ENCODE measurements at places on chromosomes 7 and 10.
A peak's percentile ranks its signal among the peaks of the same experiment; 100 is the strongest.

GRCh38 chr7:77498659-77499379 is 38.3 kb upstream of the PTPN12 start:
- DNase-seq, result no peak

GRCh38 chr7:112056409-112056808 is 149.8 kb downstream of the DOCK4 start:
- no peak for DNase-seq

GRCh38 chr7:95904099-95904498 is 131.7 kb downstream of the DYNC1I1 start:
- no peak for DNase-seq

GRCh38 chr7:105354383-105354782 is 34.3 kb downstream of the SRPK2 start:
- no peak for DNase-seq

DNA sequence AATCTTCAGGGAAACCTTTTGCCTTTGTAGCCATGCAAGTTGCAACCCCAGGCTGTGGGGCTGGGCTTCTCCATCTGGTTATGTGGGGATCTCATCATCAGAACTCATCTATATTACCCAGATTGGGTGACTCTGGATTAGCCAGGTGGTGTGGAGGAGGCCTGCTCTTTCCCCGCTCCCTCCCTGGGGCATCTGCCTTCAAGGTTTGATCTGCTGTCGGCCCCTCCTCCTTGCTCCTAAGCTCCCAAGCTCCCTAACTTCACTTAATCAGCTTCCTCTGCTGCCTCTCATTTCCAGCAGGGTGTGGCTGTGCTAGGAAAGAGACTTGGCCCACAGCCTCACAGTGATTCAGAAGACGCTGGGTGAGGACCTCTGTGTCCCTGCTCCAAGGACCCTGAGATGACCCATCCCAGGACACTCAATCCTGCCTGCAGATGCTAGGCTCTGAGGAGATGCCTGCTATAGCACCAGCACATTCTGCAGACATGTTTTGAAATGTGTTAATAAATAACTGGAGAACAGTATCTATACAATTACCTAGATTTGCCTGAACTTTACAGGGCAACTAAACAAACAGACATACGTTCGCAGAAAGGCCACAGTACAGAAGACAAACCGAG is 392.1 kb upstream of the PODXL start:
- DNase-seq, result peak; percentile 64

DNA sequence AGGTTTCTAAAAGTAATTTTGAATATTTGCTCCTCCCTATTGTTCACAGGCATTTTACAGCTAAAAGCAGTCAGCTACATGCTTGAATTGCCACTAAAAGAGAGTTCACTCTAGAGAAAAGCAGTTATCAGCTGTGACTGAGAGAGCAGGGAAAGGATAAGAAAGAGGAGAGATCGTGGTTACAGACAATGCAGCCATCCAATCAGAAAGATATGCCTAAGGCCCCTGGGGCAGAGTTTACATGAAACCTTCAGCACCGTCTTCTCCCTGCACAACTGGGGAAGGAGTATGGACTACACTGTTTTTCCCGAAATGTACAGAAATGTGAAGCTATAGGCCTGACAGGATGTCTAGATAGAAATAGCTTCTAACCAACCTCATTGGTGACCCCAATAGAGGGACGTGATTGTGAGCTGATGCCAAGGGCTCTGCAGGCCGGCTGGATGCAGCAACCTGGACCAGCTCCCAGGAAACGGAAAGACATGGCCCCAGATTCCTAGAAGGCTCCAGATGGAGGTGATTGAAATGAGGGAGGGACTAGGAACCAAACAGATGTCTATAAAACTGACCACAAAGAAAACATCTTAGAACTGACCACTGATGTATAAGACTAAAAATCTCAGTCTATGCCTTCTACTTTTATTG is 3.2 kb upstream of the VSTM4 start:
- DNase-seq, result no peak

DNA sequence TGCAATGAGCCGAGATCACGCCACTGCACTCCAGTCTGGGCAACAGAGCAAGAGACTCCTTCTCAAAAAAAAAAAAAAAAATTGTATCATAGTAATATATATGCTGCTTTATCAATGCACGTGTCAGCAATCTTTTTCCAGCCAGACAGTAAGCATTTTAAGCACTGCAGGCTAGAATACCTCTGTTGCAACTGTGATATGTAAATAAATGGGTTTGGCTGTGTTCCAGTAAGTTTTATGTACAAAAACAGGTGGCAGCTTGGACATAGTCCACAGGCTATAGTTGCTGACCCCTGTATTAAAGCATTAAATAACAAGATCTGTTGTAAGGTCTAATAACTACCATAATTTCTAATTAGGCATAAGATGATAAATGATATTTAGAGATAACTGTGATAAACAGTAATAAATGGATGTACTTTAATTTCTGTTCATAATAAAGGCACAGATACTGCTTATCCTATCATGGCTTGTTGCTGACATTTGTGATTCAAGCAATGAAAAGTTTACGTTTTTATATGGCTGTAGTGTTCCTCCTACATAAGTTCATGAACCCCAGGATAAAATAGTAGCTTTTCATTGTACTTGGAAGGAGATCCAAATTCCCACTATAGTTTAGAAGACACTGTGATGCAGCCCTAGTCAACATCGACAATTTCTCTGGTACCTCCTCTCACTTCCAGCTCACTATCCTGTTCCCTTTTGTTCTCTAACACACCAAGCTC is 161.4 kb downstream of the ELMO1 start:
- DNase-seq, result no peak

DNA sequence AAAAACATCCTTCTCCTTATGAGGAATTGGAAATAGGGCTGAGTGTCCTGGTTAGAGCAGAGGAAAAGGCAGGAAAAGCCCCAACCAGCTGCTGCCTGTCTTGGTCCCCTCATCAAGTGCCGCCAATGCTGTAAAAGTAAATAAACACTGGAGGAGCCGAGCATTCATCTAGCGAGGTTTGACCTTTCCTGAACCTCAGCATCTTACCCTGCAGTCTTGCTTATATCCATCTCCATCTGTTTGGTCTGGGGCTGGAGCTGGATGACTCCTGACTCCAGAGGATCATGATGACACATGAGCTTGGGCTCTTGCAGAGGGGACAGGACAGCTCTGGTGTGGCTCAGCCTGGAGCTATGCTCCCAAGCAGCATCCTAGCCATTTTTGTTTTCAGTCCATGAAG is 501.1 kb downstream of the TNS3 start:
- DNase-seq, result no peak

DNA sequence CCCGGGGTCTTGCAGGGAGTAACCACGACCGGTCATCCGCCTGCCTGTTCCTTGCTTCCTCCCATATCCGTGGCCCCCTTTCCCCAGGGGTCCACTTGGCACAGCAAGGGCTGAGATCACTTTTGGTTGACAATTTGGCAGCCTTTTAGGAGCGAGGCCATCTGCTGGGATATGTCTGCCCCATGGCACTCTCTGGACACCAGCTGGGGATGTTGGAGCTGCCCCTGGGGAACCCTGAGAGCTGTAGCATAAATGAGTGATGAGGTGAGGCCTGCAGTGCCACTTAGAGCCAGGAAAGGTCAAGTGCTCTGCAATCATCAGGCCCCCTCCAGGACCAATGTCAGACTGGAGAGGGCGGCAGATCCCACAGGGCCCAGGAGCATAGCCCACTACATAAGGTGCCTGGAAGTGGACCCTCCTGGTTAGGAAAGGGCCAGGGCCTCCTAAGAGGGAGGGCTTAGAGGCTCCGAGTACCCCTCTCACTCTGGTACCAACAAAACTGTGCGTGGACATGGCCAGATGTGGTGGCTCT is 92.1 kb downstream of the HIP1 start:
- DNase-seq, result no peak

GRCh38 chr7:102220960-102221800 is 65.5 kb upstream of the SH2B2 start:
- DNase-seq, result no peak

- DNase-seq, result no peak
Observed at GRCh38 chr10:112953174-112954159, 3.4 kb downstream of the TCF7L2 start.

- DNase-seq, result no peak
Observed at GRCh38 chr7:130386876-130387275, 6.6 kb downstream of the CPA1 start.

DNA sequence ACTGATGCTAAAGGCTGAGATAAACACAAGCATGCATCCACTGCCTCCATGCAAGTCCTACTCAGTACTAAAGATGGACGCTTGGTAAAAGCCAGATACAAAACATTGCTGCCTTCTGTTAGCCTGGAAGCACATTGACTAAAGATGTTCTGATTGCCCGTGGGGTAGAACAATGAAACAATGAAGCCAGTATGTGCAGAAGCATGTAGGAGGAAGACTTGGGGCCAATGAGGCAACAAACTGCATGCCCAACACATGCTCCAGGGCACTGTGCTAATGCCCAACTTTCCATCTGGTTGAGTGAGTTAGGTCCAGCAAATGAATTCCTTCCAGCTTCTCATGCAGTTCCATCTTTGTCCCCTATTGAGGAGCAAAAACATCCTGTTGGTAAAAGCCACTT is 1245.5 kb downstream of the GATA3 start:
- no peak for DNase-seq

GRCh38 chr10:102626026-102626685 is 18.1 kb upstream of the TRIM8 start:
- DNase-seq, result no peak

GRCh38 chr10:88457660-88458059 is 125.5 kb downstream of the RNLS start:
- DNase-seq, result no peak

DNA sequence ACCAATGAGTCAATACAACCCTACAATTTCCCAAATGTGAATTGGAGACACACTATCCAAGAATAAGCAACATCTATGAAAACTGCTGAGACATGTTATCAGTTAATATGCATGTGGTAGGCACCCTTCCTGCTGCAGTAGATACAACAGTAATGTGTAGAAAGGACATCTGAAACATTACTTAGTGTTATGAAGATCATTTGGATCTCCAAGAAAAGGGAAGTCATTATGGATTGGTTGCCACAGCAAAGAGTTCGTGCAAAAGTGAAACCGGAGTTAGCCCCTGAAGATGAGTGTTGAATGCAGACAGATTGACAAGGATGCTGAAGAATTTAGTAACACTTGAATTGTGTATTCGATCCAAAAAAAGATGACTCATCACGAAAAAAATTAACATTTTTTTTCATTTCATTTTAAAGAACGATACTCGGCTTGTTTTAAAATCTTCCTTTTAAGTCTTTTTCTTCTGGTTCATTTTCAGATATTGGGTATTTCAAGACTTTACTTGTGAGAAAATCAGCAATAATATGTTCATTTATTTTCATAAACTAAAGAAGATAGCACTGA is 322.4 kb upstream of the KLF6 start:
- DNase-seq, result no peak

DNA sequence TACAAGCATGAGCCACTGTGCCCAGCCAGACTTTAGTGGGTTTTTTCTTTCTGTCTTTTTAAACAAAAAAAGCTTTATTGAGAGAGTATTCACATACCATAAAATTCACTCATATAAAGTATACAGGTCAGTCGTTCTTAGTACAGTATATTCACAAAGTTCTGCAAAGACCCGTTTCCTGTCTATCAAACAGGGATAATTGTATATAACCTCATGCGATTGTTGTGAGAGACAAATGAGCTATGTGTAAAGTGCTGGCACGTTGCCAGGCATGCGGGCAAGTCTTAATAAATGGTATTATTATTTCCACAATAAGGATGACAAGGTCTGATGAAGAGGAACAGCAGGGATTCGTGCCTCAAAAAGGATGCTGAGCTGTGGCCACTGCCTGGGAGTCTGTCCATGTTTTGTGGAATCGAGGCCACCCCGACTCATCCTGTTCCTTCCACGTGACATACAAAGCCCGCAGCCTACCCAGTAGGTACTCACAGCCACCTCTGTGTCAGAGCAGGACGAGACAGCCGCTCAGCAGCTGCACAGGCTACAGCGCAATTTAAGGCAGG is 51.6 kb downstream of the SMKR1 start:
- peak; percentile 69 for DNase-seq

- DNase-seq, result no peak
Observed at GRCh38 chr10:20885678-20886077, 11.4 kb downstream of the NEBL start.

GRCh38 chr10:126022841-126023240 is 126.5 kb downstream of the FANK1 start:
- DNase-seq, result no peak

- no peak for DNase-seq
Observed at GRCh38 chr10:124294811-124295770, 123.6 kb downstream of the OAT start.

GRCh38 chr10:28947171-28947570 is 269.9 kb downstream of the BAMBI start:
- no peak for DNase-seq

DNA sequence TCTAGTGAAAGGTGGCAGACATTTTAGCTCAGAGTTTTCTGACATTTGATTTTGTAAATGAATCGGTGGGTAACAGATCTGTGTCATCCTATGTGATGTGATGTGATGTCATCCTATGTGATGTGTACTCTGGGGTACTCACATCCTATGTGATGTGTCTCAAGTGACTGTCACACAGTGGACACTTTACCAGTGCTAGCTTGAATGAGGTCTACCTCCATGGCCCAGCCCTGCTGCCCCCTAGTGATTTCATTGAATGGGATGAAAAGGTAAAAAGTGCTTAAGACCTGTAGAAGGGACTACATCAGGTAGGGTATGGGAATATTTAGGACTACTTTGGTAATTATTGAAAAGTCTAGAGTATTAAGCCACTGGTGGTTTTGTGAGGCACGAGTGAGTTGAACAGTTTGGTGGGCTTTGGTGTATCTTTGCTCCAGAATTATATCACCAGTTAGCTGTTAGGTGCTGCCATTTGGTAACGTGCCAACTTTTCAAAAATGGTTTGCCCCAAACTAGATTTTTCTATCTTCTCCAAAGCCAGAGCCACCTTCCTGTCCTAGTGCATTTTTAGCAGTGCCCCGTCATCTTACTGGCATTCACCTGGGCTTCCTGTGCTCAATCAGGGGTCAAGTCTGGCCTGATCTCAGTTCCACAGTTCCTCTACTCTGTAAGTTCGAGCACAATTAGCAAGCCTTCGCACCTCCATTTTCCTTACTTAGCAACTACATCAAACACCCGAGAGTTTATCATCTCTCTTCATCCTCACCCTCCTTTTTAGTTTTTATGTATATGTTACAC is 9.7 kb downstream of the EIF4H start:
- no peak for DNase-seq

DNA sequence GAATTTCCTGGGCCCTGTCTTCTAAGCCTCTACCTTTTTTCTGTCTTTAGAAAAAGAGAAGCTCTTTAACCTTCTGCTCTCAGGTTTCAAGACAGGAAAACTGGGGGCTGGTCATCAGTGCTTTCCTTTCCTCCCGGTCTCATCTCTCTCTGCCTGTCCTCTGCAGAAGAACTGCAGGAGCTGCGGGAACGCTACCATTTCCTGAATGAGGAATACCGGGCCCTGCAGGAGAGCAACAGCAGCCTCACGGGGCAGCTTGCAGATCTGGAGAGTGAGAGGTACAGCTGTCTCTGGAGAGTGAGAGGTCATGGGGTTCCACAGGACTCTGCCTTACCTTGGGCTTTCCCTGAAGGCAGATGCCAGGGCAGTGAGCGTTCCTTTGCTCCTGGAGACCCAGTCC is 12.7 kb downstream of the CCDC136 start:
- no peak for DNase-seq
